ENCODE measurements at places on chromosomes 3 and 15.

DNA sequence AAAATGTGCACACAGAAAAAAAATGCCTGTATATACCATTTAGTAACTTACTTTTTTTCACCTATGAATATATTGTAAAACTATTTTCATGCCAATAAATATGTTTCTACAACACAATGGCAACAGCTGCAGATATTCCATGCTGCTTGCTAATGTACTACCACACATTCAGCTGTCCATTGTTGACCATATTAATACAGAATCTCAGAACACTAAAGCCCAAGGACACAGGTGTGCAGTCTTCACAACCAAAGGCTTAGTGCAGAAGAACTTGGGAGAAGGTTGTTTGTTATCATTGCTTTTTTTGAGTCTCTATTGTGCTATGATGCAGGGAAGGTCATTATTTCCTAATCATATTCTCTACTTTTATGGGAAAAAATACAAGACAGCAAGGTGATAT is 79.6 kb downstream of the DIPK2A start:
- no peak for DNase-seq

DNA sequence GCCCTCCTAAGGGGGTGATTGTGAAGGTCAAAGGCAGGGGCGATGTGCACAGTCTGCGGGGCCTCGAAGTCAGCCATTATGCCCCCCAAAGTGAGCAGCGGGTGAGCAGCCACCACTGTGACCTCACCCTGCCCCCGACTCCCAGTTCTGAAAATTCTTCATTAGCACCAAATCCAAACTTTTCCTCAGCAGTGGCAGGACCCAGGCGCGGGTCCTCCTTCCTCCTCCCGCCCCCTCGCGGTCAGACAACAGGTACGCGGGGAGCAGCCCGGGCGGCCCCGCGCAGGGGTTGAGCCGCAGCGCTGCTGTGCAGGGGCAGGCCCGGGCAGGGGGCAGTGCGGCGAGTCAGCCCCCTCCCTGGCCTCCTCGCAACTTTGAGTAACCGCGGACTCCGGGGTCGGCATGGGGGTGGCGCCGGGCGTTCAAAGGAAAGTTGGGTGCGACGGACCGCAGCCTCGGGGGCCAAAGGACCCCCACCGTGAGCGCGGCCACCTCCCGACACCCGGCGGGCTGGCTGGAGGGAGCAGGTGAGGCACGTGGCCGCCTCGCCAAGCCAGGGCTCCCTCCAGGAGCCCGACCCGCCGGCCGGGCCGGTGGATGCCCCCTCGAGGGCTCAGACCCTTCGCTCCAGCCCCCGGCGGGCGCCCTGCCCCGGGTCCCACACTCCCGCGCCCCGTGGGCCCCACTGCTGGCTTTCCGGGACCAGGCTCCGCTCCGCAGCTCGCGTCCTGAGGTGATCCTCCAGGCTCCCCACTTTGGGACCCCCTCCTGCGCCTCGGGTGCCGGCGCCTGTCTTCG is 49.4 kb upstream of the CCDC174 start:
- DNase-seq = no peak

- DNase-seq = peak; percentile 78
Observed at GRCh38 chr3:50248387-50248786, 12.4 kb downstream of the GNAI2 start.

DNA sequence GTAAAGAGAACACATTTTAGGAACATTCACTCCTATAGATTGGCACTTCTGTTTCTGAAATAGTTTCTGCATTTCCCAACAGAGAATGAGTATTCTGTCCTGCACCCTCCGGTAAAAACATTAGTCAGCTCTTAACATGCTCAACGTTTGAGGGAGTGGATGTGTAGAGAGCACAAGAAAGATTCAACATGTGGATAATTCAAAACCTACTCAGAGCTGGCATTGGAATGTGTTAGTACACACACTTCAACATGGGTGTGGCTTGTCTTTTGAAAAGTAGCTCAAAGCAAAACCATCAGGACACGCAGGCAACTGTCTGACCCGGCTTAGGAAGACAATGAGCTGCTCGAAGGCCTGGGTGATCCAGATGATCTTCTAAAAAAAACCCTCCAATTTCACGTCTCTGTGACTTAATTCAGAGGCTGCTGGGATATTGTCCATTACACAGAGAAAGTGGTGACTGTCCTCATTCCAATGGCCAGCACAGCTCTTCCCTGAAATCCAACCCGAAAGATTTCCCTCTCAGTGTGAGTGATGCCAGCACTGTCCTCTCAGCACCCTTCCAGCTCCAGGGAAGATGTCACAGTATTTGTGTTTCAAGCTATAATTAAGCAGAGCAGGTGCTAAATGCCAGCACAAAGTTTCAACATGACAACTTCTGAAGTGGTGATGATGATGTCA is 18.1 kb downstream of the FBN1 start:
- no peak for DNase-seq

DNA sequence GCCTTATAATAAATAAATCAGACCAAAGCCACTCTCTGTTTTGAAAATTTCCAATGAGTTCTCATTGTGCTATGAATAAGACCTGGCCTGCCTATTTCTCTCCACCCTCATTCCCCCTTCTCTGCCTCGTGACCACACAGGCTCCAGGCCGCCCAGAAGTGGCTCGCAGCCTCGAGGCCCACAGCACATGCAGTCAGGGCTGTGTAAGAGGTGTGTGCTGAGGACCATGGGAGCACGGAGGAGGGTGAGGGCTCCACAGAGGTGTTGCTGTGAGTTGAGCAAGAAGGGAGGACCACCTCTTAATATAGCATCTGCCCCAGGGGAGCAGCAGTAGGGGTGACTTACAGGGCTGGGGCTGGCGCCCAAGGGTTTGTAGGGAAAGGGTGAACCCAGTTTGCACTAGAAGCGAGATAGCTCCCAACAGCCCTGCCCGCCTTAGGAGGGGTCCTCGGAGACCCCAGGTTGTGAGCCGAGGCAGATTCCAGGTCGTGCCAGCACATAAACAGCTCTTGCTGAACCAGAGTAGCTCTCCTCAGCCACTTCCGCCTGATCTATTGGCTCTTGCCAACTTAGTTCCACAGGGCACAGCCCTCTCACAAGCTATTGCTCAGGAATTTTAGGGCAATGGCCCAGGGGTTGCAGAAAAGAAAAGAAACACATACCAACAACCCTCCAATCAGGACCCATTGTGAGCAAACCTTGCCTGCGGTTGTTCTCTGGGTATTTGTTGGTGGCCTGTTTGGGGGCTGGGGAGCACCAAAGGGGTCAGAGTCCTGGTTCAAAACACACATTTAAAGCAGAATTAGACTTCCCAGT is 117.7 kb downstream of the MYLK start:
- DNase-seq = no peak

- DNase-seq = no peak
Observed at GRCh38 chr3:31004025-31004678, 109.7 kb upstream of the GADL1 start.

- DNase-seq = no peak
Observed at GRCh38 chr15:90054618-90055097, 47.6 kb downstream of the IDH2 start.

- DNase-seq = no peak
Observed at GRCh38 chr15:85646538-85647091, 148.1 kb downstream of the KLHL25 start.

GRCh38 chr15:70054366-70054765 is 43.4 kb downstream of the TLE3 start:
- no peak for DNase-seq
